Astrocyte of the cerebellum (primary cell): ENCODE measurements at places on chromosomes 5 and 9.

DNA sequence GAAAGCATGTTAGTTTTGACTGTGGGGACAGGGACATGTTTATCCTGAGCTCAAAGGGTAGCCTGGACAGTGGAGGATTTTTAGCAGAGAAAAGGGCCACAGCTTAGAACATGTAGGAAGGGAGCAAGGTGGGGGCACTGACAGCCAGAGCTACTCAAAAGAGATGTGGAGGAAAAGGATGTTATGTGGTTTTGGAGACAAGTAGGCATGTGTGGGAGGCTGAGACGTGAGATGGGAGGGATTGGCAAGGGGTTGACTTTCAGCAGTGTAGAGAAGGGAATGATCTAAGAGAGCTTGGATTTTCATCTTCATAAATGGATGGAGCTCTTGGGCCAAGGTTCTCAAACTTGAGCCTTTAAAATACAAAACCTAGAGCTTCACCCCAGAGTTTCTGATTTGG lies 24.0 kb downstream of the SYK start:
- no peak for DNase-seq

GRCh38 chr5:9716838-9717281 lies 86.7 kb upstream of the TAS2R1 start:
- no peak for DNase-seq

- no peak for DNase-seq
Observed at GRCh38 chr5:136992796-136993489, 506.2 kb downstream of the SPOCK1 start.

DNA sequence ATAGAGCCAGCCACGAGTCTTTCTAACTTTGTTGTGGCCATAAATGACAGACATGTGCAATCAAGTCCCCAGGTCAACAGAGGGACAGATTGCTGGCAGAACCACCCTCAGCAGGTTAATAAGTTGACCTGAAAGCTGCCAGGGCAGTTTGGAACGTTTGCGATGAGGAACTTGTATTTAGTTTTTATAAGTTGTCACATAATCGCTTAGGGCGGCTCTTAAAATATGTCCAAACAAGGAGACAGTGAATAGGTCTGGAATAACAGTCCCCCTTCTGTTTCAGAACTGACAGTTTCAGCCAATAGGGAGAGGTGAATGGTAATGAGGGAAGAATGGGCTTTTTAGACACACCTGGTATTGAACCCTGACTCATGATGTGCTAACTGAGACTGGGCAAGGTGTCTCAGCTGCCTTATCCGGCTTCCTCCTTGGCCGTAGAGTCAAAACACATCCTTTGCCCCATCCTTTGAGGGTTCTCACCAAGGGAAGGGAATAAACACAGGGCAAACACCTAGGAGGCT lies 33.6 kb upstream of the GABRP start:
- DNase-seq: no peak
